Colonic mucosa (tissue), 4 donors: ENCODE measurements at places on chromosomes 2 and 18. TPM values are rescaled to one million over a fixed set of nuclear protein-coding genes. Genes with fewer than 3 reads are reported as not detected.

DNA sequence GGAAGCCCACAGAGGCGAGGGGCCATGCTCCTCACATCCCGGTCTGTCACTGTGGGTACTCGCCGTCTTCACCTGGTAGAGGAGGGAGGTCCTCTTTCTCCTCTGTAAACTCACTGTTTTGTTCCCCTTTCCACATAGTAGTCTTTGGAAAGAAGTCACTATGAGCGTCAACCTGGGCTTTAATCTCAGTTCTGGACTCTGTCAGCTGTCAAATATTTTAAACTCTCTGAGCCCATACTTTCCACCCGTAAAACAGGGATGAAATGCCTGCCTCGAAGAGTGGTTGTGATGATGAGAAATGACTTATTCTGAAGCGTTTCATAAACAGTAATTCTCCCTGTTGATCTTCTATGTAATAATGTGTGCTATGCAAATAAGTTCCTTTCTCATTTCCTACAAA, 547.1 kb upstream of the SOX11 start:
- DNase-seq = no peak

DNA sequence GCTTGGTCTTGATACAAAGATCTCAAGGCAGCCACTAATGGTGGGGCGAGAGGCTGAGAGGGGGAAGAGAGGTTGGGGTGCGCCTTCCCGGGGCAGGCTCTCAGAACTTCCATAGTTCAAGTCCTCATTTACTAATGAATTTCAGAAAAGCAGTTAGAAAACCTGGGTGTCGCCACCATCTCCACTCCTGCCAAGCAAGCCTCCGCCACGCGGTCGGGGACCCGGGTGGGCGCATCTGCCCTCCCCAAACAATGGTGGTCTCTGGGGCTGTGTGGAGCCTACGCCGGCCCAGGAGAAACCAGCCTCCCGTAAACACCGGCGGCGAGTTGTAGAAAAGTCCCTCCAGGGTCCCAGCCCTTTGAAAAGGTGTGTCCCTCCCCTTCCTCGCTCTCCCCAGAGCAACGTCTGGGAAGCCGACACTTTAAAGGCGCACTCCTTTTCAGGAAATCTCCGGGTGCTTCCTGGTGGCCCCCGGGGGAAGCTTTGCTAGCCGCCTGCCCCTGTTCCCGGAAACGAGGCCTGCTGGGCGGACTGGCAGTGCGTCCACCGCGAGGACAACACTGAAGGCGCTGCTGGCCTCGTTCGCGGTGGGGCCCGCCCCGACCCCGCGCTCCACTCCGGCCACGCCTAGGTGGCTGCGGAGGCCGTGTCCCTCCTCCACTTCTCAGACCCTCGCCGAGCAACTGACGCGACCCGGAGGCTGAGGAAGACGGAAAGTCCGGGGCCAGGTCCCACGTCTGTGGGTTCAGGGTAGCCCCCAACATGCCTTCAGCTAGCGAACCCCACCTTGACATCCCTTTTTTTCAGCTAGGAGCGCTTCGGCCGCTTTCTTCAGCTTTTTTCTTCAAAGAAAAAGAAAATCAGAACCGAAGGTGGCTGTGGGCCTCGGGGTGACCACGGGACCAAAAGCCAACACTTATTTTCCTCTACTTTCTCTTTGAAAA, 16.8 kb downstream of the EVX2 start:
- DNase-seq = no peak

DNA sequence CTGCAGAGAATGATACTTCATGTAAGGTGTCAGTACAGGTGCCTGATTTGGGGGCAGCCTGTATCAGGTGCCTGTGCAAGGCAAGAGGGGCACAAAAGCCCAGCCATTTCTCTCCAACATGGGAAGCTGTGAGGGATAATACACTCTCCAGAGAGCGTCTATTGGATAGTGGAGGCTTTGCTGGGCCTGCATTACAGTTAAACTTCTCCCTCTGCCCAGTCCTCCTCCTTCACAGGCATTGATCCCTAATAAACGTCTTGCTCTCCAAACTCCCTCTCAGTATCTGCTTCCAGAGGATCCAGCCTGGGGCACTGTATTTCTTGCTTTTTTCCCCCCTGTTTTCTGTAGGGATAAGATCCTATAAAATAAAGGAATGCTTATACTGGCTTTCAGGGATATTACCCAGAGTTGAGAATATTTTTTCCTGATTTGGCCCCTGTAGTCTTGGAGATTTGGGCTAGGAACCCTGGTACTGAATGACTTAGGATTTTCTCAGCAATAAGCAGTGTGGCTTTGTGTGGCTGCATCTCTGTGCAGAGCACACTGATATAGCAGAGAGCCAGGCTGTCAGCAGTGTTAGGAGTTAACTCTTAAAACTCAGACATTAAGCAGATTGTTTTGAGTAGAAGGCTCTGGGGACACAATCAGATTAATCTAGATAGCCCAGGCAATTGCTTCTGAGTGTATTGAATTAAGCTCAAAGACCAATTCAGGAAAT, 330.6 kb downstream of the CYRIA start:
- no peak for DNase-seq

DNA sequence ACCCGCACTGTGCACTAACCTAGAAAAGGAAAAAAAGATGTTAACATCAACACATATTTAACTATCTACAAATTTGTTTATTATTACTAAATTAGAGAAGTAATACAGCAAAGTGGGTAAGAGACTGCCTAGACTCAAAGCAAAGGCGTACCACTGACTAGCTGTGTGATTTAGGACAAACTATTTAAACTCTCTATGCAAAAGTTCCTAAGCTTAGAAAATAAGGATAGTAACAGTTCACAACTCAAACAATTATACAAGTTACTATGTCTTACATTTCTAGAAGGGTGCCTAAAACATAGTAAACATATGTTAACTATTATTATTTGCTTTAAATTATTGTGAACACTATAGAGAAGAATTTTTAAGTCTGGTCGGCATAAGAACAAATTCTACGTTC, 119.4 kb downstream of the RTTN start:
- no peak for DNase-seq

GRCh38 chr18:76486574-76486973, 8.5 kb downstream of the ZNF516 start:
- DNase-seq = no peak

DNA sequence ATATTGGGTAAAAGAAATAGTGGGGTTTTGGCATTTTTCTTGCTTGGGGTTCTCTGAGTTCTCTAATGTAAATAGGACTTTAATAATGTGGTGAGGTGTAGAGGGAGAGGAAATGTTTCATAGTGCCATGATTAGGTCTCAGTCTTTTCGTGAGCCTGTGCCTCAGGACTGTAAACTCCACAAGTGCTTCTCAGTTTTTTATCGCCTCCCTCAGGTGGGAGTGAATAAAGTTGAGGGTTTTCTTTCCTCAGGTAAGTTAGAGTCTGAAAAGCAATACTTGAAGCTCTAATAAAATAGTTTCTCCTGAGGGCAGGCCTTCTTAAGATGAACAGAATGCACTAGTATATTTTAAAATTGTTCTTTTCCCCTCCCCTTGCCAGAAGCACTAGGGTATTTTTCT, 243.1 kb upstream of the SETBP1 start:
- DNase-seq = no peak

DNA sequence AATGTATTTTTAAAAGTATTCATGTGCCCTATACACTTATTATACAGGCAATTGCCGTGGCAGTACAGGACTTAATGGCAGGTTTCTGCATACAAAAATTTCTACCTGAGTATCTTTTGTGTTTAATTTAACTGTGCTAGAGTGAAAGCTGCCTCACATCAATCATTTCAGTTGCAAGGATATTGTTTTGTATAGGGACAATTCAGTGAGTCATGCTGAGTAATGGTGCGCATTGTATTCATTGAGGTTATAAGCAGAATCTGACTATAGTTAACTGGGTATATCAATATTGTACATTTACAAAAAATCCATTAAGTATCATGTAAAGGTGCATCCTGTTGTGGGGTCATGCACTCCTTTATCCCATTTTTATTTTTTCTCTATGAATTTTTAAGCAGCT, 121.5 kb downstream of the GCA start:
- no peak for DNase-seq

GRCh38 chr2:144514616-144515091, 5.3 kb downstream of the ZEB2 start:
- no peak for DNase-seq

DNA sequence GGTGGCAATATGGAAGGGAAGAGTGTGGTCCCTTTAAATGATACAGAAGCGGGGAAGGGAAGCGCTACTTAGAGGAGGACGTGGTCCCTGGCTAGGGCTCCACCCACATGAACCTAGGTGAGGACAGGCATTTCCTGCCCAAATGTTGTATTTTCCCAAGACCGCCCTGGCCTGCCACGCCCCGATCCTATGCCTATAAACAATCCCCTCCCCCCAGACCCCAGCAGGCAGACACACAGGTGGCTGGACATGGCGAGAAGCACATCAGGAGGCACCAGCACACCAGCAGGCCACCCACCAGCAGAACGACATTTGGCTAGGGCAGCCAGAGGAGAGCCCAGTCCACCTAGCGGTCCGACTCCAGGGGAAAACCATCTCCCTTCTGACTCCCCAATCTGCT, 47.2 kb downstream of the METTL8 start:
- no peak for DNase-seq

DNA sequence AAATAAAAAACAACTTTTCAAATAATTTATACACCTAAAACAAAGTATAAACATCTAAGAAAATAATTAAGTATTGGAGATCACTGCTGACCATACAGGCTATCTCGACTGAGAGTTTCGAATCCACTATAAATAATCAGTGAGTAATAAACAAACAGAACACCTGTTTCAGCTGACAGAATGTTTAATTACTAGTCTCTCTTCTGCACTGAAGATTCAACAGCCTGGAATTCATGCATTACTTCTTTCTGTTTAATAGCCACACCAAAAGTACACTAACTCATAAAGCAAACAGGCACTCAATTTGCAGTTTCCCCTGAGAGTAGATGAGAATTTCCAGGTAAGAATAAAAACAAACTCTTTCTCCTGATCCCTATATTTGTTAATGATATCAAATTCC, 138.5 kb downstream of the RBMS1 start:
- DNase-seq = no peak

DNA sequence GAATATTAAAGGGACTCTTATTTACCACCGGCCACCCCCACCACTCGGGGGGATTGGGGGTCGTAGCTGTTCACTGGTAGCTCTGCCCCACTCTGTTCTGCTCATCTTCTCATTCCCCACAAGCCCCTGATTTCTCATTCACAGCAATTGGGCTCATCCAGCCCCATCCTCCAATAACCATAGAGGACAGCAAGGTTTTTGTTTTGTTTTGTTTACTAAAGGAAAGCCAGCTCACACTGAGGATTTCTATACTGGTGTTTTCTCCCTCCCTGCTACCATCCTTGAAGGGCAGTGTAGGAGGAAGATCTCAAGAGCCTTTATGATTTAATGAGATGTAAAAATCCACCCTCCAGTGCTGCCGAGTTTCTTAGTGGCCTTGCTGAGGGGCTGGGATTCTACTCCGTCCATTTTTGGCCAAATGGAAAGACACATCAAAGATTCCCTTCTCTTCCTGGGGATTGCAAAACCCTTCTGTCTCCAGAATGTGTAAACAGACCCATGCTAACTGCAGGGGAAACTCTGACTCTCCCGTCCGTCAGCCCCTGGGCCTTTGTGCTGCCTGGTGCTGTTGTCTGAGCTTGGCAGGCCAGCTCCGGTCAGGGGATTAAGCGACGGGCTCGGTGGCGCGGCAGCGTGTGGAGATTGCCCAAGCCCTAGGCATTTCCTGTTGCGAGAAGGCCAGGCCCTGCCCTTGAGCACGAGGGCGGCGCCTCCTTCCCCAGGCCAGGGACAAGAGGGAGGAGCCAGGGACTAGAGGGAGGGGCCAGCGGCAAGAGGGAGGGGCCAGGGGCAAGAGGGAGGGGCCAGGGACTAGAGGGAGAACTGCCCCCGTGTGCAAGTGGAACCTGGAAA, 165.0 kb downstream of the ANTXR1 start:
- peak; percentile 85 for DNase-seq

Gene TUBA3E
- total RNA-seq = not detected

Gene UBR3
- 30.1 TPM for total RNA-seq

Gene ELAC1
- total RNA-seq = 7.0 TPM

Gene ANKAR
- 6.0 TPM for total RNA-seq

Gene SLC11A1
- total RNA-seq = 1.1 TPM

Gene BOLL
- total RNA-seq = not detected

Gene SCYGR8
- total RNA-seq = not detected

Gene GPBAR1
- total RNA-seq = 1.1 TPM

Gene ORC4
- 42.3 TPM for total RNA-seq

Gene GNLY
- 4.7 TPM for total RNA-seq

Gene SERPINB8
- 9.2 TPM for total RNA-seq

Gene REG3G
- total RNA-seq = 1.1 TPM
